Central memory CD8-positive, alpha-beta T cell (primary cell): ENCODE measurements at places on chromosomes 1 and 21.

DNA sequence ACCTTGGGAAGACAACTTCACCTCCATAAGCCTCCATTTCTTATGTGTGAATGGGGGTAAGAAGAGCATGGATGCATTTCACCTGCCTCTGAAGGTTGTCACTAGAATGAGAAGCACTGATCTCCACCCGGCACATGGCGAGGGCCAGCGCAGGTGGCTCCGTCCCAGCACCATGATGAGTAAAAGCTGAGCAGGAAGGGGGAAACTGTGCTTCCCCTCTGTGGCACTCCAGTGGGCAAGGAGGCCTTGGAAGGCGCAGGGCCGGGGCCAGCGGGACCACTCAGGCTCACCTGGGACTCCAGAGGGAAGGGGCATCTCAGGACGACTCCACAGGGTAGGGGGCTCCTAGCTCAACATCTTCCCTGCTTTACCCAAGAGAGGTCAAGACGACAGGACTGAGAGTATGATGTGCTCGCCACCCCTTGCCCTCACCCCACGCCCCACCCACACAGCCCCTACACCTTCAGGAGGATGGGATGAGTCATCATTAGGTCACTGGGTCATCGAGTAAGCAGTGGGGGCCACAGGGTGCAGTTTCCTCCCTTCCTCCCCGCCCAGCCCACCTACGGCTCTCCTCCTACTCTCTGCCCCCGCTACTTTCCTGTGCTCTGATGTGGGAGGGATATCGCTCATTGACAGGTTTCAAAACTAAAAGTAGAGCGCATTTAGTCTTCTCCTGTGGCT, 112.1 kb downstream of the HIVEP3 start:
- H3K27ac ChIP-seq = peak overlapping the region; percentile 95
- H3K27me3 ChIP-seq = no peaks in the 10 kb centered on the region
- peaks cover 8% of the 10 kb centered on the region for H3K36me3 ChIP-seq

- no peak overlapping the region for H3K27ac ChIP-seq
- H3K36me3 ChIP-seq = peaks cover 9% of the 10 kb centered on the region
- H3K27me3 ChIP-seq = no peaks in the 10 kb centered on the region
- DNase-seq = no peak
- peaks cover 7% of the 10 kb centered on the region for H3K4me1 ChIP-seq
These were observed 152.3 kb downstream of the PCNX2 start for GRCh38 chr1:233143241-233143640.

- H3K27ac ChIP-seq = no peak overlapping the region
- H3K27me3 ChIP-seq = no peaks in the 10 kb centered on the region
- H3K4me3 ChIP-seq = no peak overlapping the region
These were observed 12.3 kb downstream of the OBSCN start for GRCh38 chr1:228219962-228220780.

- H3K27ac ChIP-seq = no peak overlapping the region
- H3K27me3 ChIP-seq = peaks cover 30% of the 10 kb centered on the region
- H3K4me3 ChIP-seq = no peak overlapping the region
These were observed 181.6 kb downstream of the ZNF326 start for GRCh38 chr1:90176530-90176929.

DNA sequence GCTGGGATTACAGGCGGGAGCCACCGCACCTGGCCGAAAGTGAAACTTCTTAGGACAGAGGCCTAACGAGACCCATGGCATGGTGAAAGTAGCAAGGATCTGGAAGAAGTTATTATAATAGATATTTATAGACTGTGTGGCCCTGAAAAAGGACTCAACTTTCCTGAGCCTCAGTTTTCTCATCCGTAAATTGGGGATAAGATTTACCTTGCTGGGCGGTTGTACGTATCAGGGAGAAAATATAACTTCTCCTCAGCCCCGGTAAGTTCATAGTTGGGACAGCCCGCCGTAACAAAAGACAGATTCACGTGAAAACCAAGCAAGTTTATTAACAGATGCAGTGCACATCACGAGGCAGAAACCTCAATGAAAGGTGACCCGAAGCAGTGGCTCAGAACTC, 5.5 kb upstream of the PIK3CD start:
- DNase-seq = no peak
- H3K27me3 ChIP-seq = no peaks in the 10 kb centered on the region
- no peak overlapping the region for H3K4me3 ChIP-seq
- no peaks in the 10 kb centered on the region for H3K36me3 ChIP-seq
- H3K27ac ChIP-seq = no peak overlapping the region

GRCh38 chr1:4106731-4107130, 206.7 kb upstream of the C1orf174 start:
- H3K27ac ChIP-seq = no peak overlapping the region
- peaks cover 36% of the 10 kb centered on the region for H3K27me3 ChIP-seq
- no peaks in the 10 kb centered on the region for H3K36me3 ChIP-seq
- H3K4me1 ChIP-seq = no peaks in the 10 kb centered on the region
- DNase-seq = no peak
- H3K4me3 ChIP-seq = no peak overlapping the region

GRCh38 chr1:233261206-233261605, 34.3 kb downstream of the PCNX2 start:
- no peaks in the 10 kb centered on the region for H3K27me3 ChIP-seq
- DNase-seq = no peak
- H3K27ac ChIP-seq = peak overlapping the region; percentile 61
- H3K36me3 ChIP-seq = peaks cover 22% of the 10 kb centered on the region
- peaks cover 11% of the 10 kb centered on the region for H3K4me1 ChIP-seq

DNA sequence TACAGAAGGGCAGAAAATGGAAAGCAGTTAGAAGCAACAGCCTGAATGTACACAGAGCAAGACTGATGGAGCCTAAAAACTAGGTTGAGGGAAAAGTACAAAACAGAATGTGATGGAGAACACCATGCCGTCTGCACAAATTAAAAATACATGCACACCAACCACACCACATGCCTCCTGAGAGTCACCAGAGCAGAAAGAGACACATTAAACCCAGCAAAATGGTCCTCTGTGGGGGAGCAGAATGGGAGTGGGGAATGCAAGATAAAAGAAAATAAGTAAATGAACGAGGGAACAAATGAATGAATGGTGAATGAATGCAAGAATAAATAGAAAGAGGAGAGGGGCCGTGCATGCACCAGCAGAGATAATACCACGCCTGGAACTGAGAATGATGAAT, 24.1 kb downstream of the PADI2 start:
- H3K27ac ChIP-seq = no peak overlapping the region
- no peaks in the 10 kb centered on the region for H3K36me3 ChIP-seq
- H3K27me3 ChIP-seq = peaks cover 15% of the 10 kb centered on the region
- no peak overlapping the region for H3K4me3 ChIP-seq
- H3K4me1 ChIP-seq = no peaks in the 10 kb centered on the region
- DNase-seq = no peak

- no peaks in the 10 kb centered on the region for H3K36me3 ChIP-seq
- no peak overlapping the region for H3K27ac ChIP-seq
- no peak overlapping the region for H3K4me3 ChIP-seq
- H3K27me3 ChIP-seq = peaks cover 71% of the 10 kb centered on the region
These were observed 77.5 kb downstream of the KCND3 start for GRCh38 chr1:111911776-111912515.

GRCh38 chr1:110476028-110476765, 25.2 kb downstream of the PROK1 start:
- H3K4me3 ChIP-seq = no peak overlapping the region
- H3K36me3 ChIP-seq = no peaks in the 10 kb centered on the region
- no peaks in the 10 kb centered on the region for H3K4me1 ChIP-seq
- H3K27ac ChIP-seq = no peak overlapping the region
- DNase-seq = no peak

- no peak overlapping the region for H3K4me3 ChIP-seq
- no peak for DNase-seq
- H3K27ac ChIP-seq = no peak overlapping the region
- H3K36me3 ChIP-seq = peaks cover 4% of the 10 kb centered on the region
- H3K4me1 ChIP-seq = peaks cover 36% of the 10 kb centered on the region
- H3K27me3 ChIP-seq = peaks cover 30% of the 10 kb centered on the region
These were observed 619 bp downstream of the BCL9 start for GRCh38 chr1:147541672-147542568.
